Activated naive CD8-positive, alpha-beta T cell treated with anti-CD3 and anti-CD28 coated beads for 36 hours (primary cell): ENCODE measurements at places on chromosomes 5 and 9. TPM values are rescaled to one million over a fixed set of nuclear protein-coding genes. Genes with fewer than 3 reads are reported as not detected.

DNA sequence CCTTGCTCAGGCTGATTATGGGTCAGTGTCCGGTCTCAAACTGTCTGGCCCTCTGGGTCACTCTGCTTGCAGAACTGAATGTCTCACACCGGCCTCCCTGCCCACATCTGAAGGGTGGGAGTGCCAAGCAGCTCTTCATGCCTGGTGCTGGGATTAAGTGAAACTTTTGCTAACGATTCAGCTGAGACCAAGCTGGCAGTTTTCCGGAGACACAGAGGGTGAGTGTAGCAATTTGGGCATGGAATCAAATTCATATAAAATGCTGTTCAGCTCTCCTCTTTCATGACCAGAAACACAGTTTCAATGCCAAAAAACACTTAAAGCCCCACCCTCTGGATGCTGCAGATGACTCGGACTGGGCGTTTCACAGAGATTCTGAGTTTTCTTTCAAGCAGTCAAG, 207.5 kb downstream of the NXNL2 start:
- no peak for DNase-seq

- DNase-seq: no peak
Measured at GRCh38 chr5:74382987-74383593, 257.4 kb downstream of the ENC1 start.

GRCh38 chr9:130834371-130835336, at the start of gene ABL1:
Gene ABL1 (plus strand): TSS chr9:130835254. CDS start chr9:130835447, 193 bp downstream.
- peak; percentile 77 for DNase-seq

DNA sequence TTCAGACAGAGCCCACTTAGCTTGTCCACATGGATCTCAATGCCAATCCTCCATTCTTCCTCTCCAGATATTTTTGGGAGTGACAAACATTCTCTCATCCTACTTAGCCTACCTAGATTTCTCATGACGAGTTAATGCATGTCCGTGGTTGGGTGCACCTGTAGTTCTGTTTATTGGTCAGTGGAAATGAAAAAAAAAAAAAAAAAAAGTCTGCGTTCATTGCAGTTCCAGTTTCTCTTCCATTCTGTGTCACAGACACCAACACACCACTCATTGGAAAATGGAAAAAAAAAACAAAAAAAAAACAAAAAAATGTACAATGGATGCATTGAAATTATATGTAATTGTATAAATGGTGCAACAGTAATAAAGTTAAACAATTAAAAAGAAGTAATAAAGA, 59.0 kb downstream of the BASP1 start:
- DNase-seq: no peak

GRCh38 chr5:134547999-134548658, 22.7 kb downstream of the JADE2 start:
- DNase-seq: no peak

The TRAF1 gene
- total RNA-seq: 169 TPM

The CD180 gene
- 0.04 TPM for total RNA-seq
